RPMI7951 (cell line): ENCODE measurements at places on chromosomes 3 and 15. TPM values are rescaled to one million over a fixed set of nuclear protein-coding genes. Genes with fewer than 3 reads are reported as not detected.

Gene TM4SF4
- not detected in 2 replicates for total RNA-seq

Gene MCTP2
- 26.5 and 39.5 TPM in 2 replicates for total RNA-seq

Gene PCOLCE2
- total RNA-seq = 2.1 and 2.8 TPM in 2 replicates

Gene CNTN4
- total RNA-seq = not detected in 2 replicates

Gene CFAP20DC
- total RNA-seq = 11.3 and 12.0 TPM in 2 replicates

Gene CCDC50
- 85.1 and 92.8 TPM in 2 replicates for total RNA-seq
